ENCODE measurements at places on chromosomes 3 and 15.
A peak's percentile ranks its signal among the peaks of the same experiment; 100 is the strongest.

DNA sequence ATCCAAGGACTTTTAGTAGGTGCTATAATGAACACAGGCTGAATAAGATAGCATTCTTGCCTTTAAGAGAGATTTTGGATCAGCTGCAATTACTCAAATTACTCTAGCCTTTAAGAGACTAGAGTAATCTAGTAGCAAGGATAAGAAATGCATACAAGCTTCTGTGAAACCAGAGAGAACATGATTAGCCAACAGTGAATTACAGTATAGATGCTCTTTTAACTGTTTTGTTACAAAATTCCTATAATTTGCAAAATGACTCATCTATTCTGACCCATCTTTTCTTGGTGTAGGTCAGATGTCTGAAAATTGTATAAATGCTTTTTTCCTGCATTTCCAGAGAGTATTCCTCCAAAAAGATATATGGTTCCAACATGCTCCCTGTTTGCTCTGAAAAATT, 66.9 kb downstream of the CEP63 start:
- no peak for DNase-seq

GRCh38 chr15:23003736-23004135, 23.6 kb upstream of the CYFIP1 start:
- no peak for DNase-seq

GRCh38 chr3:100630664-100631063, 21.3 kb downstream of the ADGRG7 start:
- no peak for DNase-seq

GRCh38 chr15:72585476-72586058, 68.9 kb upstream of the GOLGA6B start:
- no peak for DNase-seq

DNA sequence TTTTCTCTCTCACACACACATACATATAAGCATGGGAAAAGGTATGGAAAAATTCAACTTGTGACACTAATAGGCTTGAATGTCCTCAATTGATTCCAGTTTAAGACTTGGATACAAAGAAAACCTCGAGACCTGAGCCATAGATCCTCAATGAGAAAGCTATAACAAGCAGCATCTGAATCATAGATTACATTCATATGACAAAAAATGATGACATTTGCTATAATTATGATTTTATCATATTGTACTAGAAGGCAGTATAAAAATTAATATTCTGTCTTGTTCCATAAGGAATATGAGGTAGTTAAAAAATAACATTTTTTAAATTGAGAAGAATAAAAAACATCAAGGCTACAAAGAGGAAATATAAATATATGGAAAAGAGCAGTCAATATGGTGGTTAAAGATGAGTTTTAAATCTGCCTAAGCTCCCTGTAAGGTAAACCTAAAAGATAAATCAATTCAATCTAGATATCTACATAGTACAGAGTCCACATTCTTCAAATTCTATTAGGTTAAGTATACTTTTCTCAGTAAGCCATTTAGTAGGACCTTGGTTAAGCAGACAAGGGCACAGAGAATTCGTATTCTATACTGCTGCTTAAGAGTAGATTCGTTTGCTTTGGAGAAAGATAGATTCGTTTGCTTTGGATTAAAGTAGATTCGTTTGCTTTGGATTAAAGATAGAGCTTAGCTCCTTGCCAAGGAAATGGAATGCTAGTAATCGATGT, 175.7 kb downstream of the STAG1 start:
- no peak for DNase-seq

DNA sequence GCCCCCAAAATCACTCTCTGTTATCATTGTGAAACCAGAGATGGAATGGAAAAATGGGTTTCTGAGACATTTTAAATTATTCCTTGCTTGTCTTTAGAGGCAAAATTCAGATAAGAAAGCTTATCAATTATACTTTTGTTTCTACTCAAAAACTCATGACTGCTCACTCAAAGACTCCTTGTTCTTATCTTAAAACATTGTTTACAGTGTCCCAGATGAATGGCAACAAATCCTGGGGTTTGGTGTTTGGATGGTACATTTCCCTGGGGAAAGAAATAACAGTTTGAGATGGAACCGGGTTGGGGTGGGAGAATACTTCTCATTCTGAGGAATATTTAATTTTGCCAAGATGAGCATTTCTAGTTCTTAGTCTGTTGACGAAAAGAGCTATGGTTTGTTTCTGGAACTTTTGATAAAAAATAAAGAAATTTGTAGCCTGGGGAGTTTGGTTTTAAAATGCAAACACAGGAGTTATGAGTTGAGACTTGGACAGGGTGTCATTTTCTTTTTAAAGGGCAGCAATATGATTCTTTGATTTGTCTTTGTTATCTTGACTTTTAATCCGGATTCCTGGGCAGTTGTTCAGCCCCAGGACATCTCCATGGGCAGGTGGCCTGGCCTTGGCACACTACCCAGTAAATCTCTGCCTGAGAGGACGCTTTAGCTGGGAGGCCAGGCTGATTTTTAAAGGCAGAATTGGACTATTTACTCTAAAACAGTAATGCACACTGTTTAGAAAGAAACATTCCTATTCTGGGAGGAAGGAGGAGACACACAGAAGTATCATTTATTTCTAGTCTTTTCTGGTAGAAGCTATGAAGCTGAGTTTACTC, 32.4 kb downstream of the BTD start:
- DNase-seq, result no peak

DNA sequence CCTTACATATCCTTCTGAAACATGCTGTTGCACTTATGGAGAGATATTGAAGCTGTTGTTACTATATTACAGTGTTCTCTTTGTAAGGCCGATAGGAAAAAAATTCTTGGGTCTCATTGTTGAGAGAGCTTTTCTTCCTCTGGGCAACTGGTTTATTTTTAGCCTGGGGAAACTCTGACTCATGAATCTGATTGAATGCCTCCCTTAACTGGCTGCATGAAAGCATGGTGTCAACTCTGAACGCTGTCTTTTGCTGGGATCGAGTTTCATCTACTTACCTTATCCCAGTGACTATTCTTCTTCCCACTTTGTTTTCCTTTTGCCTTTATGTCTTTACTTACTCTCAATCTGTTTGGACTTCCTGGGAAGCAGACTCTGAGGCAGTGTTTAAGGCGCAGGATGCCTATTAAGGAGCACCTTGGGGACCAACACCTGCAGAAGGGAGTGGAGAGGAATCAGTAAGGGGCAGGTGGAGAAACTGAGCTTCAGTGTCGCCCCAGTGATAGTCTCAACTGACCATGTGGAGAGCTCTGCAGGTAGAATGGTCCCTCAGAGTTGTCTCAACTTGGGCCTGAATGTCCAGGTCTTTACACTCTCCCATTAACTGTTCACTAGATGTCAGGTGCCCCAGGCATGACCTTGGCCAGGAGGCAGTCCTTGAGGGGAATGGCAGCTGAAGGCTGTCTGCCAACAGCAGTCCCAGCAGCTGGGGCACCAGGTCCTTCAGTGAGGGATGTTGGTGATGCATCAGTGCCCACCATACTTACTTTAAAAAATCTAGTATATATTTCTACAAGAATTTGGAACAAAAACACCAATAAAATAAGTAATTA, 88.9 kb upstream of the CCNL1 start:
- DNase-seq, result no peak

- DNase-seq, result peak; percentile 3
These were observed 330.7 kb upstream of the SLCO3A1 start for GRCh38 chr15:91522605-91523332.

- DNase-seq, result no peak
These were observed 487.6 kb downstream of the NAALADL2 start for GRCh38 chr3:175346573-175347356.

DNA sequence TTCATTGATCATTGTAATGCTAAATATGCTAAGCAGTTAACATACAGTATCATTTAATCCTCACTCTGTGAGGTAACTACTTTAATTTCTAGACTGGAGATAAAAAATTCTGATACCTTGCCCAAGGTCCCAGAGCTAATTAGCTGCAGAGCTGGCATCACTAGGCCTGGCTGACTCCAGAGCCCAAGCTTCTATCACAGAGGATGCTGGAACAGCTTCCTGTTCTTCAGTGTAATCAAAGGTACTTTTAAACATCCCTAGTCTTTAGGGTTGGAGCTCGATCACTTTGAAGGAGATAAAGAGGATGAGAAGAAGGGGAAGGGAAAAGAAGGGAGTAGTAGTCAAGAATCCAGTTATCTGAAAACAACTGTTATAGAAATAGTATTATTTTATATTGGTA, 37.1 kb upstream of the BOC start:
- DNase-seq, result no peak

DNA sequence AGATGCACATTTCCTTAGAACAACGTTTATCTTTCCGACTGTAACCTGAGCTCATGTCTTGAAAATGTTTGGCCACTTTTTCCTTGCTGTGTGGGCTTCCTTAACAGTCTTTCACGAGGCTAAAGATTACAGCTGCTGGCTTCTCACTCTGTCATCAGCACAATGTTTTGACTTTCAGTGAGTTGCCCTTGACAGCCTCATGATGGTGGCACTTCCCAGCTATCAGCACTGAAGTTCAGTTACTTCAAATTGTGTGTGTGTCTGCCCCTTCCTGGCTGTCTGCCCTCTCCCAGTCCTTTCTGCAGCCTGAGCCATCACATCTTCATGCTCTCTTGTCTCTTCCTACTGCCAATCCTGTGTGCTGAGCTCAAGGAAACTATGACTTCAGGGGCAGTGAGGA, 152.2 kb downstream of the NTRK3 start:
- no peak for DNase-seq

DNA sequence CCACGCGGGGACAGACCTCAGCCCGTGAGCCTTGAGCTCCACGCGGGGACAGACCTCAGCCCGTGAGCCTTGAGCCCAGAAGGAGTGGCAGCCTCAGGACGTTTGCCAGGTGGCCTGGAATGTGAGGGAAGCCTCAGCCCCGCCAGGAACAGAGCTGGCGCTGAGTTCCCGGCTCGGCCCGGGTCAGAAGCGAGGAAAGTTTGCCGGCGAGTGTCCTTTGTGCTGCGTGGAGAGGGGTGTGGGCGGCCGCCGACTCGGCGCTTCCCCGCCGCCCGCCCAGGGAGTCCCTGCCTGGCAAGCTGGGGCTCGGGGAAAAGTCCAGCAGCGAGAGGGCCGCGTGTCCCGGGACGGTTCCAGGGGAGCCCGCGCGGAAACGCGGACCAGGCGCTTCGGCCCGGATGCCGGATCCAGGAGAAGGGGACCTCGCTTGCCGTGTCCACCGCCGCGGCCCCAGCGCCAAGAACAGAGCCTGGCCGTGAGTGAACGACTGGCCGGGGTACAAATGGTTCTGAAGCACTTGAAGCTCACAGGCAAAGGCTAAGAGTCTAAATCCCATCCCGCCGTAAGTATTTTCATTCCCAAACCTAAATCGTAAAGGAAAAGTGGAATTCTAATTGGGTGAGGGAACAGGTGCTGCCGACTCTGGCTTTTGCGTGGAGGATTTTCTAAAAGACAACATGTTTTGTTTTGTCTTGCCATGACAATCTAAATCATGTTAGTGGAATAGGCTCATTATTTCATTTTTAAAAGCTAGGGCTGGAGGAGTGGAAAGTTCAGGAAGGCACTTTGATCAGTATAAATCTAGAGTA, 1.7 kb downstream of the LRRN1 start:
- DNase-seq, result no peak

All from stimulated activated CD8-positive, alpha-beta memory T cell treated with anti-CD3 and anti-CD28 coated beads, Interleukin-4, amount 100 ng/mL, for 1 hour (primary cell).